ENCODE measurements at places on chromosomes 5 and 9.

DNA sequence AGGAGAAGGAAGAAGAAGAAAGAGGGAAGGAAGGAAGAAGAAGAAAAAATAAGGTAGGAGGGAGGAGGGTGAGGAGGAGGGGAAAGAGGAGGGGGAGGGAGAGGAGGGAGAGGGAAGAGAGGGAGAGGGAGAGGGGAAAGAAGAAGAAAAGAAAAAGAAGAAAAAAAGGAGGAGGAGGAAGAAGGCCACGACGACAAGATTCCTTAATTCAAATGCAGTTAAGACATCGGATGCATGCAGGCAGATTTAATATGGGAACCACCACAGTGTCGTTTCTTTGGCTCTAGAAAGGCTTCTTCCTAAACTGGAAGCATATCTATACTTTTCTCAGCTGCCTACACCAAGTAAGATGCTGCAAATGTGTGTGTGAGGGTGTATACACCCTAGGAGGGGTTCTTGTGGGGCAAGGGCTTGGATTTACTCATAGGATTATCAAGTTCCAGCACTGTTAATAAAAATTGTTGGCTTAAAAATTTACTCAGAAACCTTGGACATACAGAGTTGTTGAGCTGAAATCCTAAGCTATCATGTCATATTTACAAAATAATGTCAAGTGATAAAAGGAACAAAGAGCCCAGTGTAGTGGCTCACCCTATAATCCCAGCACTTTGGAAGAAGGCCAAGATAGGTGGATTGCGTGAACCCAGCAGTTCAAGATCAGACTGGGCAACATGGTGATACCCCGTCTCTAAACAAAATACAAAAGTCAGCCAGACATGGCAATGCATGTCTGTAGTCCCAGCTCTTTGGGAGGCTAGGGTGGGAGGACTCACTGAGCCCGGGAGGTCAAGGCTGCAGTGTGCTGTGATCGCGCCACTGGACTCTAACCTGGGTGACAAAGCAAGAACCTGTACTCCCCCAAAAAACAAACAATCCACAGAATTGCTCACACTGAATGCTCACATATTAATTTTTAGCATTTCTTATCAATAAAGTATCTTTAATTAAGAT, 108.5 kb downstream of the UBAP2 start:
- no peak for DNase-seq

DNA sequence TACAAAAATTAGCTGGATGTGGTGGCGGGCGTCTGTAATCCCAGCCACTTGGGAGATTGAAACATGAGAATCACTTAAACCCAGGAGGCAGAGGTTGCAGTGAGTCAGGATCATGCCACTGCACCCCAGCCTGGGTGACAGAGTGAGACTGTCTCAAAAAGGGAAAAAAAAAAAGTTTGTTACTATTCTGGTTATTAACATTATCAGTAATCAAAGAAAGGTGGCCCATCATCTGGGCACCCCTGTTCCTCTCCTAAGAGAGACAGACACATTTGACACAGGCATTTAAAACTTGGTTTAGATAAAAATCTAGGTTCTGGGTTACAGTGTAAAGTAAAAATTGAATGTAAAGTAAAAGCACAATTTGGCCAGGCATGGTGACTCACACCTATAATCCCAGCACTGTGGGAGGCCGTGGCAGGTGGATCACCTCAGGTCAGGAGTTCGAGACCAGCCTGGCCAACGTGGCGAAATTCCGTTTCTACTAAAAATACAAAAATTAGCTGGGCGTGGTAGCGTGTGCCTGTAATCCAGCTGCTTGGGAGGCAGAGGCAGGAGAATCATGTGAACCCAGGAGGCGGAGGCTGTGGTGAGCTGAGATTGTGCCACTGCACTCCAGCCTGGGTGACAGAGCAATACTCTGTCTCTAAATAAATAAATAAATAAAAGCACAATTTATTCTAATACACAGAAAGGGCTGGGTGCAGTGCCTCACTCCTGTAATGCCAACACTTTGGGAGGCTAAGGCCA, 16.7 kb upstream of the PHYHD1 start:
- DNase-seq, result no peak

DNA sequence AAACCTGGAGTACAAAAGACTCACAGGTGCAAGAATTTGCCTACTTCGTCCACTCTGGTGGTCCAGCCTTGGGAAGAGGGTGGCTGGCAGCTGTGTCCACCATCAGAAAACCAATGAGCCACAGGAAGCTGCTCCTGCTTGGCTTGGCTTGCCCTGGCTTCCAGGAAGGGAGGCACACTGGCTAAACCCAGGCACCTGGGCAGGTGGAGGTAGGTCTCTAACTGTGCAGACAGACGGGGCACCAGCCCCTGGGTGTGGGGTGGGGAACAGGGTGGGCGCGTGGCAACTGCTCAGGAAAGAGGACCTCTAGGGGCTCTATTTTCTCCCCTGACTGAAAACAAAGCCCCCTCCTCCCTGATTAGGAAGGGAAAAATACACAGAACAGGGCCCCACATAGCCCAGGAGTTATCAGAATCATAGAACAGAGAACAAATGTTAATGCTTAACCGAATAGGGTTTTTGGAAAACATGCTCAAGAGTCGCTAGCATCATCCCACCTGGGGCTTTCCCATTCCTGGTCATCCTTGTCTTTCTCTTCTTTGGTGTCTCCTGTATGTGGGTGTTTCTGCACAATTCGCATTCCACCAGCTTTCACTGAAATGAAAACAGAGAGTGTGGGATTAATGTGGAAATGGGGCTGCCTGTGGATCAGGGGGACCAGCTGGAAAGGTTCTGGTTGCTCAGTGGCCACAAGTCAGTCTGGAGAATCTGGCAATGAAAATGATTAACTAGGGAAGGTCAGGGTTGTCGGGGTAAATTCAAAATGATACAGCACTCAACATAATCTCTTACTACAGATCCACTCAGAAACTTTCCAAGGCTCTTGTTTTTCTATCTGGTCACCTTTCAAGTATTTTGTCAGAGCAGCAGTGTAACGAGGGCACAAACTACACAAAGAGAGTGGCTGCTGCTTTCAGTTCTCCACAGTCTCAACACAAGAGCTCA, 13.1 kb downstream of the DAP start:
- no peak for DNase-seq

DNA sequence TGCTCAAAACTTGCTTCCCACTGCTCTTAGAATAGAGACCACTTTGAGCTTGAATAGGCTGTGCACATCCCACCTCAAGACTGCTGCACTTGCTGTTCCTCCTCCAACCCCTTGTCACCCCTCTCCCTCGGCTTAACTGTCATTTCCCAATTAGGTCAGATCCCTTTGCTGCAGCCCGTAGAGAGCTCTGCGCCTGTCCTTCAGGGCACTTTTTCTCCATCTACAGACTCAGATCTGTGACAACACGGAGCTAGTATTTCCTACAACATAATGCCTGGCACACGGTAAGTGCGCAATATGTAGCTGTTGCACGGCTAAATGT, 485 bp upstream of the HABP4 start:
- DNase-seq, result no peak

DNA sequence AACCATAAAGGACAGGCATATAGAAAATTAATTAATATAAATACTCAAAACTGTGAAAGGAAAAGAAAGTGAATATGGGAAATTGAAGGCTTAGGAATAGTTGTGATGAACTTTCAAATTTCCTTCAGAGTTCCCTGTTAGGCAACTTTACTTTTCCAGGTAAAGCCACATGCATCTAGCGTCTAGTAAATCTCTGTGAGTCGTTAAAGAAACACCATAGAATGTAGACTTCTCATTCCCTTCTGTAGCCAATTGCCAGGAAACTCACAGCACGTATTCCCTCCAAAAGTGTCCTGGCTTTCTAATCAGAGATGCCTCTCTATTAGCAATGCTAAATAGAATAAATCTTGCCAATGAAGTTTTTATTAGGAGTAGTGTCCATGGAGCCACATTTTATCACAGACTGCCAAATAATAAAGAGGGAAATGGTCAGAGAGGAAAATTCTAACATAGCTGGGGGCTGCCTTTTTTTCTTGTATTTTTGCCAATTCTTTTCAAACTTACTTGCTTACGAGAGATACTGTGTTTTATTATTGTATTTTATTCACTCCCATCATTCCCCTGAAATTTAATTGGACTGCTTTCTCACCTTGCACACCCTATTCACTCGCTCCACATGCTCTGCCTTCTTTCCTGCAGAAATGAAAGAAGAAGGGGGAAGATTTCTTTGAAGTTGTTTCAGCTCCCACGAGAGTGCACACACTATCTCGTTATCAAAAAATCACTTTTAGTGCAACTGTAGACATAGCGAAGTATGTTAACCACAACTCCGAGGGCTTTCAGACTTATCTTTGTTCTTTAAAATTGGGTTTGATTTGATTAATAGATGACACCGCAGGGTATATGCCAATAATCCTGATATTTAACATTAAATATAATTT, 439.0 kb downstream of the CSNK1G3 start:
- DNase-seq, result no peak

GRCh38 chr5:166594567-166594966, 1696.9 kb upstream of the WWC1 start:
- no peak for DNase-seq

DNA sequence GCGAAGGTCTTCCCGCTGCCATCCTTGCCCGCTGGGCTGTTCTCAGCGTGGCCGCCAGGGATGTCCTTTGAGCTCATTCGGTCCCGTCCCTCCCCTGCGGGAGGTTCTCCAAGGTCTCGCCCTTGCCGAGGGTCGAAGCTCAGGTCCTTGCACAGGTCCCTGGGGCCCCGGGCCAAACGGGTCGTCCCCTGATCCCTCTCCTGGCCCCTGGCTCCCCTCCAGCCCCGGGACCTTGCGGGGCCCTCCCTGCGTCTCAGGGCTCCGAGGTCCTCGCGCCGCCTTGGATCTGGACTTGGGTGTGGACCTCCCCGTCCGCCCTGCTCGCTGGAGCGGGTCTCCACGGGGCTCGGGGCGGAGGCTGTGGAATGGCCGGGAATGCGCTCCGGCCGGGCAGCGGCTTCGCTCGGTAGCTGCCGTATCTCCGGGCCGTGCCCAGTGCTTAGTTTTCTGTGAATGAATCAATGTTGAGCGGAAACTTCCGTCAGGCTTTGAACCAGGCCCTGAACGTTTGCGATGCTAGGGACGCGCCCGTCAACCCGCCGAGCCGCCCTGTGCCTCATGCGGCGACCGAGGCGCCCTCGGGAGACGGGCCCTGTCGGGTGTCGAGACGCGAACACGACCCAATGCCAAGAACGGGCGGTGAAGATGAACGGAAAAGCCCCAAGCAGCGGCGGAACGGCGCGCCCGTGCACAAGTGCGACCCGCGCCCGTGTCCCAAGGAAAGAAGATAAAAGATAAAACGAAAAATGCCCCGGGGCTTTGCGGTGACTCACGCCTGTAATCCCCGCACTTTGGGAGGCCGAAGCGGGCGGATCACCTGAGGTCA, 780 bp downstream of the RNU6ATAC start:
- DNase-seq, result peak; percentile 70

DNA sequence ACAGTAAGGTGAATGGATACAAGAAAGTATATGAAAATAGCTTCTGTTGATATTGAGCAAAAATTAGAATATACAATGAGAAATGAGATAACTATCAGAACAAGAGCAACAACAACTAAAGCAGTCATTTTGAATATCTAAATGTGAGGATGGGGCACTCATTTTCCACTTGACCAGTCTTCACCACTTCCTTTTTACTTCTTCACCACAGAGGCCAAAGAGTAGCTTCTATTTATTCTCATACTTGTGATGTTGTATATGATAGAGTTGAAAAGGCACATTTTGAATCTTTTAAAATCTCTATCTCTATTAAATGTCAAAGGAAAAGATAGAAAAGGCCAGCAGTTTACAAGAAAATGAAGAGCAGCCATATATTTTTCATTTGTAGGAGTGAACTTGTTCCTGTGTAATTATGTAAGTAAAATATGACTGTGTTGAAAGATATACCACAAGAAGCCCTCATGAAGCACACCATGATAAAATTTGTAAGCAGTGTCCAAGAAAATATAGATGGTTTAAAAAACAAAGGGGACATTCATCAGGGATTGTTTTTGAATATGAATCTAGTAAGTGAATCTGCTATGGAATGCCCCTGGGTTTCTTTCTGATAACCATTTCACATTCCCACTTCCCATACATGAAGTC, 39.2 kb downstream of the ADAMTS19 start:
- no peak for DNase-seq

DNA sequence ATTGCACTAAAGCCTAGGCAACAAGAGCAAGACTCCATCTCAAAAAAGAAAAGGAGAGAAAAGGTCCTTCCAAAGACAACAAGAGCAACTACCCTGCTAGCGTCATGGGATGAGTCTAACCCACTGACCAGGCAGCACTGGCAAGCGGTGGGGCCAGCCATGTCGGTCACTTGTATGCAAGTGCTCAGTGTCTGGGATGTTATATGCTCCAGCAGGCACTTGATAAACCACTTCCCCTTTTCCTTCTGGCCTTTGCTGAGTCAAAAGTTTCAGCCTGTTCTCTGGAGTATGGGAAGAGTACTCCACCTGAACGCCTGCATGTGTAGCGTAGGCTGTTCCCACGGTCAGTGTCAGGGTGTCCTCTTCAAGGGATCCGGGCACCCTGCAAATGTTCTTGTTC, 9.2 kb upstream of the MXD3 start:
- DNase-seq, result no peak

- peak; percentile 83 for DNase-seq
Observed at GRCh38 chr5:150001660-150002486, 1.3 kb downstream of the HMGXB3 start.

DNA sequence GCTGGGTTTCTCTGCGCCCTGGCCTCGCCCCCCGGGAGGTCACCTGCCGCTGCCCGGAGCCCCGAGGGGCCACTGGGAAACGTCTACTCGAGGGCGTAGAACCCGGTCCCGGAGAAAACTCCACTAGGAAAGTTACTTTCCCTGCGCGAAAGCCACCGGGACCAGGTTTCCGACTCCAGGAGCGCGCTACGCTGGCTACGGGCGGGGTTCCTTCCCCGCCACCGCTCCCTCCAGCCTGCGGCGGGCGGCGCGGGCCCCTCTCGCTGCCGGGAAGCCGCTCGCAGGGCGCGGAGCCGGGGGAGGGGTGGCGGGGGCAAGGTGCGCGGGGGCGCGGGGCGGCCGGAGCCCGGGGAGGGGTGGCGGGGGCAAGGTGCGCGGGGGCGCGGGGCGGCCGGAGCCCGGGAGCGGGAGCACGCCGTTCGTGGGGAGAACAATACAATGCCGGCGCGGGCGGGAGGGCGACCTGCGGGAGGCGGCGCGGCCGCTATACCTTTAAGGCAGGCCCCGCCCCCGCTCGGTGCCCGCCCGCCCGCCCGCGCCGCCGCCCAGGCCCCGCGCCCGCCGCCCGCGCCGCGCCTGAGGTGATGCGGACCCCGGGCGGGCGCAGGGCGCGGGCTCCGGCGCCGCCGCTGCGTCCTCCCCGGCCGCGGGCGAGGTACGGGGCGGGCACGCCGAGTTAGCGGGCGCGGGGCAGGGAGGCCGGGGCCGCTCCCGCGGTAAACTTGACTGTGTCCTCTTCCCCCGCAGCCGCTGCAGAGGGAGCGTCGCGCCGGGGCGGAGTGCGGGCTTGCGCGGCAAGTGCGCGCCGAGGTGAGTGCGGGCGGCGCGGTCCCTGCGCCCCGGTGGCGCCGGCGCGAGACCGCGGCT, 278.1 kb downstream of the AOPEP start:
- peak; percentile 85 for DNase-seq

- no peak for DNase-seq
Observed at GRCh38 chr5:132017316-132017715, 5.9 kb upstream of the ACSL6 start.

GRCh38 chr9:35464141-35465025, 25.5 kb upstream of the RUSC2 start:
- DNase-seq, result no peak

- no peak for DNase-seq
Observed at GRCh38 chr5:173498739-173499470, 117.5 kb downstream of the BOD1 start.

- DNase-seq, result no peak
Observed at GRCh38 chr9:24502206-24502937, 43.3 kb downstream of the IZUMO3 start.

- DNase-seq, result peak; percentile 23
Observed at GRCh38 chr9:137318602-137319001, 16.5 kb upstream of the NRARP start.

GRCh38 chr9:3040761-3041160, 196.9 kb upstream of the PUM3 start:
- no peak for DNase-seq
